ENCODE measurements at places on chromosomes 5 and 9.

- H3K4me1 ChIP-seq = no peaks in the 10 kb centered on the region
- no peak overlapping the region for H3K4me3 ChIP-seq
- H3K36me3 ChIP-seq = no peaks in the 10 kb centered on the region
- H3K27me3 ChIP-seq = no peaks in the 10 kb centered on the region
Measured at GRCh38 chr5:108529381-108529780, 147.5 kb upstream of the FBXL17 start.

GRCh38 chr5:109164001-109164400 lies 245.8 kb downstream of the PJA2 start:
- H3K36me3 ChIP-seq = no peaks in the 10 kb centered on the region
- DNase-seq = no peak
- H3K4me3 ChIP-seq = no peak overlapping the region
- H3K4me1 ChIP-seq = no peaks in the 10 kb centered on the region
- H3K27me3 ChIP-seq = no peaks in the 10 kb centered on the region
- H3K27ac ChIP-seq = no peak overlapping the region

GRCh38 chr5:164235300-164235891 lies 730.0 kb downstream of the MAT2B start:
- H3K36me3 ChIP-seq = no peaks in the 10 kb centered on the region
- DNase-seq = no peak
- no peaks in the 10 kb centered on the region for H3K27me3 ChIP-seq
- no peak overlapping the region for H3K4me3 ChIP-seq
- peaks cover 3% of the 10 kb centered on the region for H3K4me1 ChIP-seq
- H3K27ac ChIP-seq = peak overlapping the region; percentile 65

GRCh38 chr5:113163328-113163727 lies 186.7 kb downstream of the DCP2 start:
- no peak overlapping the region for H3K27ac ChIP-seq
- no peak for DNase-seq
- H3K27me3 ChIP-seq = no peaks in the 10 kb centered on the region
- H3K4me3 ChIP-seq = no peak overlapping the region
- H3K4me1 ChIP-seq = no peaks in the 10 kb centered on the region

DNA sequence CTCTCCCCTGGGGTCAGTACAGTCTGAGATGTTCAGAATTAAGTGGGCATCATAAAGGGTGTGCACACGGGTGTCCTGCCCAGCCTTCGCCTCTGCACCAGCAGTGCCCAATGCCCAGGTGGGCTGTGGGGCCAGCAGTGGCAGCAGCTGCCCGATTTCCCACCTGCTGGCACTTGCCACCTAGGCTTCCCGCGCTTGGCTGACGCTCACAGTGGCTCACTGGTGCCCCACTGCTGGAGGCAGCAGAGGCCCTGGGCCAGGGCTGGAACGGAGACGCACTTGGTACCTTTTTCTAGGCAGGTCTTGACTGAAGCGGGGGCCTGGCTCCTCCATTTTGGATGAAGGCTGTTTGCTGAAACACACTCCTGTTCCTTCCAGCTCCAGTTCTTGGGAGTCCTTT lies 17.0 kb downstream of the MRNIP start:
- no peaks in the 10 kb centered on the region for H3K4me1 ChIP-seq
- peaks cover 36% of the 10 kb centered on the region for H3K36me3 ChIP-seq
- H3K27ac ChIP-seq = no peak overlapping the region

GRCh38 chr9:134564431-134565170 lies 77.0 kb upstream of the COL5A1 start:
- H3K36me3 ChIP-seq = no peaks in the 10 kb centered on the region
- no peaks in the 10 kb centered on the region for H3K27me3 ChIP-seq
- no peak overlapping the region for H3K4me3 ChIP-seq

- H3K27me3 ChIP-seq = no peaks in the 10 kb centered on the region
- H3K4me3 ChIP-seq = no peak overlapping the region
- no peaks in the 10 kb centered on the region for H3K36me3 ChIP-seq
- no peak for DNase-seq
Measured at GRCh38 chr9:4746278-4747030, 5.5 kb upstream of the AK3 start.

GRCh38 chr5:113759505-113759904 lies 246.0 kb downstream of the YTHDC2 start:
- H3K27me3 ChIP-seq = no peaks in the 10 kb centered on the region
- no peak overlapping the region for H3K27ac ChIP-seq
- H3K36me3 ChIP-seq = no peaks in the 10 kb centered on the region
- no peaks in the 10 kb centered on the region for H3K4me1 ChIP-seq
- no peak overlapping the region for H3K4me3 ChIP-seq

- H3K27ac ChIP-seq = no peak overlapping the region
- H3K27me3 ChIP-seq = no peaks in the 10 kb centered on the region
- no peaks in the 10 kb centered on the region for H3K4me1 ChIP-seq
- no peaks in the 10 kb centered on the region for H3K36me3 ChIP-seq
- DNase-seq = no peak
Measured at GRCh38 chr9:98593354-98594253, 115.1 kb downstream of the GABBR2 start.

DNA sequence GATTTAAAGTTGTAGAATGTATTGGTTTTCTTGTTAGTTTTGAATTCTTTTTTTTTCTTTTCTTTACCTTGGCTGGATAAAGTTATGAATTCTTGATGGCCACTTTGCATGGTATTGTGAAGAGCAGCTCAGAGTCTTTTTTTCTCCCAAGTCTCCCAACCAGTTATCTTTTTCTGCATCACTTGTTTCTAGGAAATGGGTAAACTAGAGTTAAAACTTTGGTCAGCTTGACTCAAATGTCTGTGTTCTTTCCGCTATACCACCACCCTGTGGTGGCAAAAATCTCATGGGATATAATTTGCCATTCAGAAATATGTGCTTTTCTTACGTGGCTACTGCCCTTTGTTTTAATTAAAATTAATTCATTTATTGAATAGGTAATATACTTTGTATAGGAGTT lies 113.2 kb downstream of the UNC13B start:
- no peaks in the 10 kb centered on the region for H3K27me3 ChIP-seq
- no peaks in the 10 kb centered on the region for H3K36me3 ChIP-seq
- H3K4me3 ChIP-seq = no peak overlapping the region
- DNase-seq = no peak
- no peak overlapping the region for H3K27ac ChIP-seq

DNA sequence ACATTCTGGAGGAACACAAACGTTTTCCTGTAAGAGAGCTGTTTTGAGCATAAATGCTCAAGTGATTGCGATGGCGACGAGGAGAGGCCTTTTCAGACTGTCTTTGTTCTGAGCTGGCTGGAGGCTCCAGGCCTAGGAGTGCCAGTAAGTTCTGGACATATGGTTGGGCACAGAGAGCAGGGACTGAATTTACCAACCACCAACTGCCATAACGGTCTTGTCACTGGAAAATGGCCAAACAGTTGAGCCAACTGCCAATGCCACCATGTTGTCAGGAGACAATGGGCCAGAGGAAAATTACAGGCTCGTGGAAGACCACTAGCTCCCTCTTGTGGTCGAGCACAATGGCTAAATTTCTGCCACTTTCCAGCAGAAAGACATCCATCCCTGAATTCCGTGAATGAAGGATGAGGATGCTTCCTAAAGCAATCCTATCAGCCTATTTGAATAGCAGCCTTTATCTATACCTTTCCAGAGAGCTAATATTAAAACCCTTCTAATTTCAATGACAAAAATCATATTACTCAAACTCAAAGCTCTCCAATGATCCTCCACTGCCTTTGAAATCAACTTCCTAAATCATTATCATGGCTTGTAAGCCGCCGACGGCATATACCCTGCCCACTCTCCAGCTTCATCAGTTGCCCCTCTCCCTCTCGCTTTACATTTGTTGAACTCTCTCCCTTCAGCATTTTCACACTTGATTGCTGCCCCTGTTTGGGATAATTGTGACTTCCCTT lies 66.9 kb upstream of the GLIS3 start:
- peak; percentile 12 for DNase-seq
- H3K36me3 ChIP-seq = no peaks in the 10 kb centered on the region
- H3K27ac ChIP-seq = no peak overlapping the region
- H3K27me3 ChIP-seq = no peaks in the 10 kb centered on the region
- no peak overlapping the region for H3K4me3 ChIP-seq

GRCh38 chr5:180873615-180874520 lies 12.8 kb upstream of the ZFP62 start:
- H3K27me3 ChIP-seq = no peaks in the 10 kb centered on the region
- H3K4me3 ChIP-seq = no peak overlapping the region
- H3K27ac ChIP-seq = no peak overlapping the region
- H3K4me1 ChIP-seq = no peaks in the 10 kb centered on the region
- no peaks in the 10 kb centered on the region for H3K36me3 ChIP-seq

DNA sequence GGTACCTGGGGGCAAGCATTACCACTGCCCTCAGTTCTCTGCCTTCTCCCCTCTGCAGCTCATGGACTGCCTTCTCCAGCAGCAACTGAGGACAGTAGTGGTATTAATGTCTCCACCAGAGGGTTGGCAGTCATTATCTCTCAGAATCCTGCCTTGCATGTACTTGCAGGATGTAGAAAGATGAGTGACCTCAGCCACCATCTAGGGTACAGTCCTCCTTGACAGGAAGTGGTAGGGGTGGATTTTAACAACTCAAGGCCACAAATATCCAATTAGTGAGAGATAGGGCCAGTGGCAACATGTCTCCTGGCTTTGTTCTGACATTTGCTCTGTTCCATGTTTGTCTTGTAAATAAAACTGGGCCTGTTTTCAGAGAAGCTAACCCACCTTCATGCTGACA lies 47.2 kb downstream of the F2R start:
- H3K36me3 ChIP-seq = no peaks in the 10 kb centered on the region
- H3K4me3 ChIP-seq = no peak overlapping the region
- DNase-seq = no peak

- H3K27ac ChIP-seq = no peak overlapping the region
- no peak for DNase-seq
- H3K4me3 ChIP-seq = no peak overlapping the region
- H3K36me3 ChIP-seq = no peaks in the 10 kb centered on the region
- H3K27me3 ChIP-seq = no peaks in the 10 kb centered on the region
Measured at GRCh38 chr5:155303120-155303519, 289.6 kb downstream of the KIF4B start.

DNA sequence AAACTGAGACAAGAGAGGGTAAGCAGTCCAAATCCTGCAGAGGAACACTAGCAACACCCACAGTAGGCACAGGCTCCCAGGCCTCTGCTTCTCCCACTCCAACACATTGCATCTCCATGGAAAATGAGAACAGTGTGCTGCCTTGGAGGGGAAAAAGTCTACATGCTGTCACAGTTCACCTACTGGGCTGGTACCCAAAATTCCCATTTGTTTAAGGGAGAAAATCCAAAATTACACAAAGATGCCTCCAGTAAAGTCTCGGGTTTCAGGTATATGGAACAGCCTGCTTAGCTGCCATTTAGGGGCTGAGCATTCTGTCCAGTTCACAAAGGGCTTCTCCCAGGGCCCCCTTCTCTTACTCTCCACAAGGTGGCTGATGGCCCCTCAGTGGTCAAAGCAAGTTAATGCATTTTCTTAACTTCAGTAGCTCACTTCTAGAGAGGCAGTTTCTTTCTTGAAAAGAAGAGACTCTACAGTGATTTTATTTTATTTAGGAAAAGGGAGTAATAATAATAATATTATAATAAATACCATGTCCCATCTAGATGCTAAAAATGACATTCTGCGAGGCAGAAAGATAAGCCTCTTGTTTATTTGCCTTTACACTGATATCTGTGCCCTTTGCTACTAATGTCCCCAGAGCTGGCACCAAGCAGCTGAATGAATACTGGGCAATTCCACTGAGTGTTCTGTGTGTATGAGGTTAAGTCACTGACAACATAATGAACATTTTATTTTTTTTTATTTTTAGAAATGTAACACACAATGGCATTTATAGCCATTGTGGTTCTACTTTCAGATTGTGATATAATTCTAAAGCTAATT lies 89.4 kb downstream of the RGS7BP start:
- peaks cover 16% of the 10 kb centered on the region for H3K27me3 ChIP-seq
- no peak overlapping the region for H3K27ac ChIP-seq
- no peak for DNase-seq
- H3K36me3 ChIP-seq = no peaks in the 10 kb centered on the region

DNA sequence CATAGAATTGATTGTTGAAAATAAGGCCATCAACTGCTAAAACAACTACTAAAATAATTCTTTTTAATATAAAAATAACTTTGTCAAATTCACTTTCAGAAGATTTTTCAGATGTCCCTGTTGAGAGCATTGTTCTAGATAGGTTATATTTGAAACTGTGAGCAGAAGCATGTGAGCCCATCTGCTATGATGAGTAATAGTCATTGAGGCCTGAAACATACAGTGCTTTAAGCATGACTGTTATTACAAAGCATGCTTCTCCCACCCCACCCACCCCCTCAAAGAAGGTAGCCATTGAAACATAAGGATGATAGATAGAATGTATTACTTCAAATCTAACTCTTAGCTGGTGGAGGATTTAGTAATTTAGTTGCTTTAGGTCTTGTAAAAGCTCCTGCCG lies 86.0 kb downstream of the UHRF2 start:
- no peak for DNase-seq
- peaks cover 10% of the 10 kb centered on the region for H3K4me1 ChIP-seq
- peak overlapping the region; percentile 48 for H3K27ac ChIP-seq
- peaks cover 60% of the 10 kb centered on the region for H3K36me3 ChIP-seq
- no peaks in the 10 kb centered on the region for H3K27me3 ChIP-seq
- H3K4me3 ChIP-seq = no peak overlapping the region

- DNase-seq = no peak
- no peak overlapping the region for H3K27ac ChIP-seq
- no peak overlapping the region for H3K4me3 ChIP-seq
- no peaks in the 10 kb centered on the region for H3K27me3 ChIP-seq
- no peaks in the 10 kb centered on the region for H3K36me3 ChIP-seq
Measured at GRCh38 chr5:147321569-147321968, 86.7 kb downstream of the STK32A start.

DNA sequence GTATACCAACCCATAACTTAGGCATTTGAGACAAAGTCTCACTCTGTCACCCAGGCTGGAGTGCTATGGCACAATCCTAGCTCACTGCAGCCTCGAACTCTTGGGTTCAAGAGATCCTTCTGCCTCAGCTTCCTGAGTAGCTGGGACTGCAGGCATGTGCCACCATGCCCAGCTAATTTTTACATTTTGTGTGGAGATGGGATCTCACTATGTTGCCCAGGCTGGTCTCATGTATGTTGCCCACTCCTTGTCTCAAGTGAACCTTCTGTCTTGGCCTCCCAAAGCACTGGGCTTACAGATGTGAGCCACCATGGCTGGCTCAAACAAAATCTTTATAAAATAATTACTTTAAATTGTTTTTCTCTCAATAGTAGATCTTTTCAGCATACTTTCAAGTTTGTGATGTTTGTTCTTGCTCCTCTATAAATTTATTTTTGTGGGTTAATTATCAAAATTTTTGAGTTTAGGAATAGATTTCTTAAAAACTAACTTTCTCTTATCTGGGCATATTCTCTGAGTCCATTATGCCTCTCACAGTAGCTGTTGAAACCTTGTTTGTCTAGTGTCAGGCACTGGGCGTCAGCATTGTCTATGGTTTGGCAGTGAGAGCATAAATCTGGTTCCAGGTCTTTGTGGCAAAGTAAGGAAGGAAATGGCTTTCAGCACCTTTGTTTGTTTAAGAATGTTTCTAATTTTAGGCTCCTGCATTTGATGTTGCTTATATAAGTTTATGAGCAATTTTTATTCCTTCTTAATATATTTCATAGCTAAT lies 38.7 kb downstream of the NLN start:
- no peak overlapping the region for H3K27ac ChIP-seq
- no peaks in the 10 kb centered on the region for H3K4me1 ChIP-seq
- no peaks in the 10 kb centered on the region for H3K27me3 ChIP-seq
- no peak for DNase-seq
- no peak overlapping the region for H3K4me3 ChIP-seq
